ENCODE measurements at places on chromosomes 6 and 20. TPM values are rescaled to one million over a fixed set of nuclear protein-coding genes. Genes with fewer than 3 reads are reported as not detected.

Gene IL17A
- total RNA-seq = not detected

Gene CFAP61
- total RNA-seq = not detected

Gene COL12A1
- 0.11 TPM for total RNA-seq

Gene SLC44A4
- 18.6 TPM for total RNA-seq

Gene ZSCAN23
- 0.22 TPM for total RNA-seq

Gene TINAG
- total RNA-seq = not detected

Gene SLC22A23
- 7.3 TPM for total RNA-seq

Gene HRH3
- total RNA-seq = not detected

Gene GABBR1
- 43.6 TPM for total RNA-seq

Gene PPP1R3D
- 2.6 TPM for total RNA-seq

Gene IP6K3
- total RNA-seq = not detected

Gene FERMT1
- 0.07 TPM for total RNA-seq

Gene RSPO3
- total RNA-seq = not detected

Gene KHDC1L
- total RNA-seq = 0.51 TPM

Gene JARID2
- total RNA-seq = 23.8 TPM

Gene NRSN1
- total RNA-seq = not detected

Gene NAA20
- 67.0 TPM for total RNA-seq

Gene LPA
- total RNA-seq = 0.18 TPM
